Activated CD4-positive, alpha-beta T cell treated with anti-CD3 and anti-CD28 coated beads, Interleukin-2, amount 10 ng/mL, durations not matched to agents 24 days and 14 days (primary cell): ENCODE measurements at places on chromosomes 7 and 10.

GRCh38 chr7:146728611-146729010 lies 612.0 kb downstream of the CNTNAP2 start:
- H3K4me3 ChIP-seq = no peak overlapping the region
- no peaks in the 10 kb centered on the region for H3K36me3 ChIP-seq
- H3K27ac ChIP-seq = no peak overlapping the region
- no peaks in the 10 kb centered on the region for H3K4me1 ChIP-seq
- H3K27me3 ChIP-seq = no peaks in the 10 kb centered on the region

DNA sequence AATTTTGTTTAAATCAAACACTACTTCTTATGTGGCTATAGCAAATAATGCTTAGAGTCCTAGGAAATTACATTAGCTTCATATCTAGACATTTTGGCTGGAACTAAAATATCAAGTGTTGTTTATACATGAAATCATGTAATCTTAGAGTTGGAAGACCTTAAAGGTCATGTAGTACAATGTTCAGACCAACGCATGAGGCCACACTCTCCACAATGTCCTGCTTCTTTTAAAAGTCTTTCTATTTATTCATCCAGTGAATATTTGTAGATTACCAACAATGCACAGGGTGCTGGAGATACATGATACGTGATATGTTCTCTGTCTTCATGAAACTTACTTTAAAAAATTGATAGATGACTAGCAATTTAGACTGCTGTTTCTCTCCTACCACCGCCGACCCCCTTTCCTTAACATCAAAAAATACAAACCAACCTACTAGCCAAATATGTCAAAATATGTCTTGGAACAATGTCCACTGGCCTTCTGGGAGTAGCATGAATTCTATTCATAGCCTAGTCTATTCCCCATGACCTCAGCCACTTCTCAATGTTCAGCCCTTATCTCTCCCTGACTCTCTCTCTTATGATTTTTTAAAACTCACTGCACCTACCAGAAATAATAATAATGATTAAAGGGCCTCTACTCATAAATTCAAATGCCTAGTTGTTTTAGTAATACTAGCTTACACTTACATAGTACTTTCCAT lies 59.5 kb upstream of the CAV2 start:
- peaks cover 4% of the 10 kb centered on the region for H3K27me3 ChIP-seq
- no peak overlapping the region for H3K4me3 ChIP-seq
- no peak for DNase-seq
- H3K4me1 ChIP-seq = no peaks in the 10 kb centered on the region

DNA sequence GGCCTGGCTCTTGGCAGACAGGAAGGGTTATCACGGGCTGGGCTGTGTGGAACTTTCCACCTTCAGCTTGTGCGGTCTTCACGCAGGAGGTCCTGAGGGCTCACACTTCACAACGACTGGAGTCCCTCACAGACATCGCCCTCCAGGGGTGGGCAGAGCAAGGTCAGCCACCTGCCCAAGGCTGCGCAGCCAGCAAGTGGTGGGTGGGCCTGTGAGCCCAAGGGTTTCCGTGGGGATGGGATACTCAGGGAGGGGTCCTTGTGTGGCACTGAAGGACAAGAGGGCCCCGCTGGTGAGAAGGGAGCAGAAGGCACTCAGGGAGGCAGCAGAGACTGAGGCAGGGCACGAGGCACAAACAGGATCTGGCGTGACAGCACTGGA lies 22.0 kb downstream of the PDIA4 start:
- DNase-seq = no peak
- H3K27ac ChIP-seq = no peak overlapping the region
- peaks cover 2% of the 10 kb centered on the region for H3K4me1 ChIP-seq
- peaks cover 61% of the 10 kb centered on the region for H3K36me3 ChIP-seq

GRCh38 chr7:4191046-4191445 lies 491.0 kb upstream of the FOXK1 start:
- no peak overlapping the region for H3K27ac ChIP-seq
- H3K36me3 ChIP-seq = no peaks in the 10 kb centered on the region
- no peak overlapping the region for H3K4me3 ChIP-seq
- no peak for DNase-seq

DNA sequence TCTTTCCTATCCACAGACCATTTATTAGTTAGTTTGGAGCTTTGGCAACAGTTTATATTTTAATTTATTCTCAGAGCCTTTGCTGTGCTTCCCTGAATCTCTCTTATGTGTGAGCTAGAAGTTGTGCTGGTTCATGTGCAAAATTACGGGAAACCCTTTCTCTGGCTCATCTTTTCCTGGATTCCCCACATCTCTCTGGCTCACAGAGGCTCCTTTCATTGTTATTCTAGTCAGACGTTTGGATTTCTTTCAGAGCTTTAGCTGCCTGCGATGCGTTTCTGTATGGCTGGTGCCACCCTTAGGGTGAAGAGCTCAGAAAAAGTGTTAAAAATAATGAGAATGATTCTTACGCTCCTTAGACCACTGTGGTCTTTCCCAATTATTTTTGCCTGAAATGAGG lies 53.3 kb downstream of the TPST1 start:
- H3K36me3 ChIP-seq = no peaks in the 10 kb centered on the region
- peaks cover 4% of the 10 kb centered on the region for H3K27me3 ChIP-seq
- DNase-seq = no peak
- H3K4me1 ChIP-seq = no peaks in the 10 kb centered on the region

DNA sequence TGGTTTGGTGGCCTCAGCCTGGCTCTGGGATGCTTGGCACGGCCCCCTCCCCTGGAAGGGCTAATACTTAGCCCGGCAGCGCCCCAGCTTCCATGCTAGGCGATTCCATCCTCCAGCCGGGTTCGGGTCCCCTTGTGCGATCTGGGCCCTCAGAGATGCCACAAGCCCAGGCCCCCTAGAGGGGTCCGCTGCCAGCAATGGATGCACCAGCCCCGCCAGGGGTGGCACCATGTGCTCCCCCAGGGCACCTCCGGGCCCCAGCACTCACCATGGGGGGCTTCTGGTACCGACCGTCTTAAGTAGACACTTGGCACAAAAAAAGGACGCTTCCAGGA lies 125.7 kb upstream of the KCTD7 start:
- H3K36me3 ChIP-seq = no peaks in the 10 kb centered on the region
- no peak overlapping the region for H3K27ac ChIP-seq
- H3K4me3 ChIP-seq = no peak overlapping the region
- peaks cover 13% of the 10 kb centered on the region for H3K27me3 ChIP-seq
- H3K4me1 ChIP-seq = peaks cover 4% of the 10 kb centered on the region
- DNase-seq = no peak

DNA sequence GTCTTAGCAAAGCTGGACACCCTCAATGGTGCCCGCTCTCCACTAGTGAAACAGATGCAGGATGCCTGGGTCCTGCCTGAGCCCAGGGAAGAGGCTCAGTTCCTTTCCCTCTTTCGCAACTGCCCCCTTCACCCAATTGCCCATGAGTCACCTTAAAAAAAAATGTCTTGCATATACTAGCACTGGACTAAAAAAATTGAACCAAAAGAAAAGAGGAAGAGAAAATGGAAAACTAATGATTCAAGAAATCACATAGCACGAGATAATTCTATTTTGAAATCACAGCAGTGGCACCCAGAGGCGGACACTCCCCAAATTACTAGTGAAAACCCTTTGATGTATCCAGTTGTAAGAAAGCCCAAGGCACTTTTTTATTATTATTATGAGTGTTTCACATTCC lies 972.5 kb downstream of the LRMDA start:
- no peaks in the 10 kb centered on the region for H3K36me3 ChIP-seq
- DNase-seq = no peak
- H3K27ac ChIP-seq = no peak overlapping the region
- H3K4me1 ChIP-seq = no peaks in the 10 kb centered on the region
- H3K4me3 ChIP-seq = no peak overlapping the region

- DNase-seq = no peak
- H3K36me3 ChIP-seq = no peaks in the 10 kb centered on the region
Measured at GRCh38 chr10:46539596-46540411, 16.7 kb downstream of the GPRIN2 start.

GRCh38 chr10:31906039-31906438 lies 22.6 kb downstream of the ARHGAP12 start:
- H3K4me1 ChIP-seq = peaks cover 6% of the 10 kb centered on the region
- H3K4me3 ChIP-seq = no peak overlapping the region
- DNase-seq = no peak
- no peaks in the 10 kb centered on the region for H3K27me3 ChIP-seq

- no peak for DNase-seq
- H3K36me3 ChIP-seq = no peaks in the 10 kb centered on the region
- H3K27ac ChIP-seq = no peak overlapping the region
- H3K4me3 ChIP-seq = no peak overlapping the region
- H3K27me3 ChIP-seq = no peaks in the 10 kb centered on the region
- no peaks in the 10 kb centered on the region for H3K4me1 ChIP-seq
Measured at GRCh38 chr7:30923009-30923773, 11.5 kb downstream of the AQP1 start.

GRCh38 chr7:158248816-158249215 lies 338.8 kb downstream of the PTPRN2 start:
- no peak overlapping the region for H3K4me3 ChIP-seq
- no peaks in the 10 kb centered on the region for H3K4me1 ChIP-seq
- H3K36me3 ChIP-seq = no peaks in the 10 kb centered on the region
- H3K27me3 ChIP-seq = no peaks in the 10 kb centered on the region

- H3K4me1 ChIP-seq = peaks cover 2% of the 10 kb centered on the region
- no peak for DNase-seq
- H3K27me3 ChIP-seq = no peaks in the 10 kb centered on the region
- H3K36me3 ChIP-seq = no peaks in the 10 kb centered on the region
- no peak overlapping the region for H3K27ac ChIP-seq
Measured at GRCh38 chr10:112585960-112586359, 138.9 kb downstream of the VTI1A start.

- H3K4me3 ChIP-seq = no peak overlapping the region
- DNase-seq = no peak
- peaks cover 7% of the 10 kb centered on the region for H3K4me1 ChIP-seq
- no peak overlapping the region for H3K27ac ChIP-seq
- H3K27me3 ChIP-seq = peaks cover 49% of the 10 kb centered on the region
Measured at GRCh38 chr10:13441476-13441875, 87.3 kb downstream of the BEND7 start.

DNA sequence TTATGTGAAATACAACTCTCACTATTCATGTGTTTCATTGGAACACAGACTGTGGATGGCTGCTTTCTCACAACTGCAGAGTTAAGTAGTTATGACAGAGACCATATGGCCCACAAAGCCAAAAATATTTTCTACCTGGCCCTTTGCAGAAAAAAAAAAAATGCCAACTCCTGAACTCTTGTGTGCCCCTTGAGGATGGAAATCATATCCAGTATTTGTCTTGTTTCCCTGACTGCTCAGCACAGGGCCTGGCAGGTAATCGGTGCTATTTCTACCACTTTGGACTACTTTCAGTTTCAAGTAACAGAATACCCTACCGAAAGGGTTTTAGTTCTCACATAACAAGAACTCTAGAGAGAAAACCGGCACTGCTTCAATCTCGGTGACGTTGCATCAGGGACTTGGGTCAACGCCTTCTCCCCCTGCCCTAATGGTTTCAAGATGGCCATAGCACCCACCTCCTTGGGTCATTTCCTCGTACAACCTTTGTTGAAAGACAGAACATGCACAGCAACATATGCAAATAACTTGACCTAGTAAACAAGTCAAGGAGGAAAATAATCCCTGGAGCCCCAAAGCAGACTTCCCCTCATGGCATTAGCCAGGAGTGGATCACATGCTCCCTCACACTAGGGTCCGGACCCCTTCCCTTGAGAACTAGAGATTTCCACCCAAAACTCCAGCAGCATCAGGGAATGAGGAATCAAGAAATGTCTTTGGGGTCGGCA lies 11.8 kb upstream of the GPNMB start:
- peaks cover 2% of the 10 kb centered on the region for H3K4me1 ChIP-seq
- DNase-seq = no peak
- no peak overlapping the region for H3K4me3 ChIP-seq
- no peak overlapping the region for H3K27ac ChIP-seq

GRCh38 chr10:124685261-124685660 lies 58.9 kb downstream of the FAM53B start:
- no peaks in the 10 kb centered on the region for H3K27me3 ChIP-seq
- DNase-seq = no peak
- H3K4me3 ChIP-seq = no peak overlapping the region

GRCh38 chr10:80202934-80203834 lies 2.2 kb downstream of the ANXA11 start:
- H3K4me3 ChIP-seq = peak overlapping the region; percentile 84
- H3K36me3 ChIP-seq = peaks cover 26% of the 10 kb centered on the region
- H3K4me1 ChIP-seq = peaks cover 56% of the 10 kb centered on the region
- H3K27ac ChIP-seq = peak overlapping the region; percentile 90

DNA sequence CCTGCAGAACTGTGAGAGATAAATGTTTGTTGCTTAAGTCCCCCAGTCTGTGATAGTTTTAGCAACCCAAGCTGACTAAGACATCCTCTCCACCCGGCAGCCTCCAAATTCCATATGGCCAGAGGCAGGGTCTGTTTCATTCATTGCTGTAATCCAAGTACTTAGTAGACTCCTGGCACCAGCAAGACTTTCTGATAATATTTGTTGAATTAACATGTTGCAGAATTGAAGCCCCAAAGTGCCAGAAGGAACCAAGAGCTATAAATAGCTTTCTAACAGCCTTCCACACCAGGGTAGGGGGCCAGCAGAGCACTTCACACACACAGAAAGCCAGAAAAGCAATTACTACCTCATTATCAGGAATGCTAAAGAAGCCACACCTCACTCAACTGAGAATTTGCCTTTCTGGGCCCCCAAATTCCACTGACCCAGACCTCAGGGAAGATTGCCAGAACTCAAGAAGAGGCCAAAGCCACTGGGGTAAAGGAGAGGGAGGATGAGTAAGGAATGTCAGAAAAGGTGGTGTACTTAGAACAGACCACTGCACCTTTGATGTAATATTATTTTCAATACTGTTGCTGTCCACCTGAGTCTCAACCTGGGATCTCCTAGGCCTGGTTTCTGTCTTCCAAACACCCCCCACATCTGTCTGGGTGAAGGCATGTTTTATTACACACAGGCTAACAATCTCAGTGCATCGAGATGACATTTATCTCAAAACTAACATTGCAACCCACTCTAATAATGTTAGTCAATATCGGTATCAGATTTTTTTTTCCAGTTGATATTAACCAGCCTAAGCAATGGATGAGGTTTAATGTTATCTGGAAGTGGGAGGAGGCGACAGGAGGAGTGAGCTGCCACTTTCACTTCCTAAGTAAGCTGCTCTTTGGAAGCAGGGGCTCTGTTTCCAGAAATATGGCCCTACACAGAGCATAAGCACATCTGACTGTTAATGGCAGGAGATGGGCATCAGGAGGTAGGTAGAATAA lies 5.5 kb downstream of the NOD1 start:
- no peaks in the 10 kb centered on the region for H3K27me3 ChIP-seq
- no peak for DNase-seq
- peaks cover 28% of the 10 kb centered on the region for H3K36me3 ChIP-seq
- no peak overlapping the region for H3K27ac ChIP-seq
- no peak overlapping the region for H3K4me3 ChIP-seq
- peaks cover 78% of the 10 kb centered on the region for H3K4me1 ChIP-seq

GRCh38 chr10:84523526-84523925 lies 195.1 kb downstream of the CCSER2 start:
- H3K4me1 ChIP-seq = peaks cover 3% of the 10 kb centered on the region
- DNase-seq = no peak
- H3K4me3 ChIP-seq = no peak overlapping the region
- H3K27ac ChIP-seq = no peak overlapping the region

DNA sequence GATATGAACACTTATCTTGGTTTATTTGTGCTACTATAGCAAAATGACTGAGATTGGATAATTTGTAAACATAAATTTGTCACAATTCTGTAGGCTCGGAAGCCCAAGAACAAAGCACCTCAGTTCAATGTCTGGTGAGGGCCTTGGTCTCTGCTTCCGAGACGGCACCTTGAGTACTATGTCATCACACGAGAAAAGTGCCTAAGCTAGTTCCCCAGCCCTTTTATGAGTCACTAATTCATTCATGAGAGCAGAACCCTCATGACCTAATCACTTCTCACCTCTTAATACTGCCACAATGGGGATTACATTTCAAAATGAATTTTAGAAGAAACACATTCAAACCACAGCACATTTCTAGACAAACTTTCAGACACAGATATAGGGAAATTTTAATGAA lies 52.0 kb upstream of the PRSS1 start:
- H3K27ac ChIP-seq = no peak overlapping the region
- DNase-seq = no peak
- no peak overlapping the region for H3K4me3 ChIP-seq
- peaks cover 17% of the 10 kb centered on the region for H3K4me1 ChIP-seq
